Jurkat, Clone E6-1 (cell line): ENCODE measurements at places on chromosomes 12 and 14.

GRCh38 chr12:65962036-65962430 lies 137.8 kb downstream of the HMGA2 start:
- no peak for DNase-seq

DNA sequence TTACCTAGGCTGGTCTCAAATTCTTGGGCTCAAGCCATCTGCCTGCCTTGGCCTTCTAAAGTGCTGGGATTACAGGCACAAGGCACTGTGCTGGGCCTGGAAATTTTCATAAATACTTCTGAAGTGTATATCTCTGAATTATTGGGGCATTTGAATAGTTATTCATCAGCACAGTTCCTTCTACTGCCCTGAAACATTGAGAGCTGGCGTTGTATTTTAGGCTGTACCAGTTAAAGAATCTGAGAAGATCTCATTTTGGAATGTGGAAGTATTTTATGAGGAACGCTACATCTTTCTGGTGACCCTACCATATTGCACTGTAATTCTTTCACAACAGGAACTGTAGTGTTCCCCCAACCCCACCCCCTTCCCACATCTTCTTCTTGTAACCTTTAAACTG lies 349.0 kb upstream of the RGS6 start:
- DNase-seq = no peak

GRCh38 chr12:78210506-78210860 lies 379.8 kb downstream of the NAV3 start:
- no peak for DNase-seq

GRCh38 chr14:74695406-74695805 lies 17.5 kb downstream of the AREL1 start:
- peak; percentile 24 for DNase-seq

DNA sequence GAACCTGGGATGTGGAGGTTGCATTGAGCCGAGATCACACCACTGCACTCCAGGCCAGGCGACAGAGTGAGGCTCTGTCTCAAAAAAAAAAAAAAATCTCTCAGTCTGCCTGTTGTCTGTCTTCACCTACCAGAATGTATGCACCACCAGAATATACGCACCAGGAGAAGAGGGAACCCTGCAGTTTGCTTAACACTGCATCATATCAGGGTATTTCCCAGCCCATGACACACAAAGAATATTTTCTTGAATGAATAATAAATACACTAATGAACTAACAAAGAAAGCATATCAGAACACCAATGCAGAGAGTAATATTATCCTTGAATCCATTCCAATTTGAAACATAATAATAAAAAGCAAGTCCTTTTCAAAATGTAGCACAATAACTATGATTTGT lies 44.2 kb upstream of the FOXN3 start:
- no peak for DNase-seq

DNA sequence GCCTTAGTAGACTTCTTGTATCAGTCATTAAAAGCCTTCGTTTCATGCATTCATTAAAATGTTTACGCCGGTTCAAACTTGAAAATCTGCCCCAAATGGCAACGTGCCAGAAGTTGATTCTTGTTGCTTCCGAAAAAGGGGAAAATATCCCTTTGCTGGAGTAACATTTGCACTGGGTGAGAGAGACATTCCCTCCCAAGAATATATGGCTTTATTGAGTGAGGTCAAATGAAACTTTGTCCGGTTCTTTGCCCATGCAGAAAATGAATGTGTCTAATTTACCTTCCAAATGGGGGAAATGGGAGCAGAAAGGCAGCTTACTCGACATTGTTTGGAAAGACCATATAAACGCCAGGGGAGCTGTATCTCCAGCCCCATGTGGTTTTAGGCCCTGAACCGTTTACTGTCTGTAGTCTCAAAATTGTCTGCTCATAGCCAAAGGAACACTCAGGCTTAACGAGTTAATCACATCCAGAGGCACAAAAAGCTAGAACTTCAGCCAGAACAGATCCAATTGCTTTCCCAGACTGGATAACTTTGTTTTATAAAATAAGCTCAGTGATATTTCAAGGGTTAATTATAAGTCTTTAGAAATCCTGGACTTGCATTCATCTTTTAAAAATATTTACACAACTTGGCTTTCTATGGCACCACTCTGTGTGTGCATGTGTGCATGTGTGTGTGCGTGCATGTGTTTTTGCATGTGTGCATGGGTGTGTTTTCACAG lies 2.9 kb upstream of the EMP1 start:
- DNase-seq = no peak
